ENCODE measurements at places on chromosomes 1 and 21.

DNA sequence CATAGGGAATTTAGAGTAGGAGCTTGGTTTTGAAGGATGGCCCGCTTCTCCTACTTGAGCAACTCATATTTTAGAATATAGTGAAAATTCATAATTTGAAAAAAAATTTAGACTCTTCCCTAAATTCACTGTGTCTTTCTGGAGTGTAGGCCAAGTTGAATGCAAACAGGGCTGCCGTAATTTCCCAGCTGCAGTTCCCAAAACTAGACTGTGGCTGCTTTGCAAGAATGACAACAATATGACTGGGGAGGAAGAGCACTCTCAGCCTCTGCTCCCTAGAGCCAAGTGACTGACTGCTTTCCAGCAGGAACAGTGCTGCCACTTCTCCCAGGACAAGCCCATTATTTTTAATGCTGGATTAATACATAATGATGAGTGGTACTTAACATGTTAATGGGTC is 209.0 kb downstream of the RHOU start:
- DNase-seq, result no peak

GRCh38 chr1:194684636-194685035 is 1498.2 kb upstream of the B3GALT2 start:
- no peak for DNase-seq

GRCh38 chr1:22104094-22104493 is 38.8 kb downstream of the WNT4 start:
- no peak for DNase-seq

DNA sequence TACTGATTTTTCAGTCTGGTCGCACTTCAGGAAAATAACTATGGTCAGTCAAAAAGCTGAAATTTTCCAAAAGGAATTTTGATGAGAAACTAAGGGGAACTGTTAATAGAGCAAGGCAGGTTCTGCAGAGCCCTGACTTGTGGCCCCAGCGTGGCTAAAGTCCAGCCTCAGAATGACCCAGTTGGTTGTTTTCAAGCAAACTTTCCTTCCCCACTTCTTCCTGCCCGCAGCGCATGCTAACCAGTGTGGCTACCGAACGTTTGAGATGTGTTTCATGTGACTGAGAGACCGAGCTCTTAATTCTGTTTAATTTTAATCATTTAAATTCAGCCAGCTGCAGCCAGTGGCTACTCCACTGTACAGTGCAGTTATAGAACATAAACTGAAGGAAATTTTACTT is 6.2 kb upstream of the IL10RB start:
- no peak for DNase-seq

DNA sequence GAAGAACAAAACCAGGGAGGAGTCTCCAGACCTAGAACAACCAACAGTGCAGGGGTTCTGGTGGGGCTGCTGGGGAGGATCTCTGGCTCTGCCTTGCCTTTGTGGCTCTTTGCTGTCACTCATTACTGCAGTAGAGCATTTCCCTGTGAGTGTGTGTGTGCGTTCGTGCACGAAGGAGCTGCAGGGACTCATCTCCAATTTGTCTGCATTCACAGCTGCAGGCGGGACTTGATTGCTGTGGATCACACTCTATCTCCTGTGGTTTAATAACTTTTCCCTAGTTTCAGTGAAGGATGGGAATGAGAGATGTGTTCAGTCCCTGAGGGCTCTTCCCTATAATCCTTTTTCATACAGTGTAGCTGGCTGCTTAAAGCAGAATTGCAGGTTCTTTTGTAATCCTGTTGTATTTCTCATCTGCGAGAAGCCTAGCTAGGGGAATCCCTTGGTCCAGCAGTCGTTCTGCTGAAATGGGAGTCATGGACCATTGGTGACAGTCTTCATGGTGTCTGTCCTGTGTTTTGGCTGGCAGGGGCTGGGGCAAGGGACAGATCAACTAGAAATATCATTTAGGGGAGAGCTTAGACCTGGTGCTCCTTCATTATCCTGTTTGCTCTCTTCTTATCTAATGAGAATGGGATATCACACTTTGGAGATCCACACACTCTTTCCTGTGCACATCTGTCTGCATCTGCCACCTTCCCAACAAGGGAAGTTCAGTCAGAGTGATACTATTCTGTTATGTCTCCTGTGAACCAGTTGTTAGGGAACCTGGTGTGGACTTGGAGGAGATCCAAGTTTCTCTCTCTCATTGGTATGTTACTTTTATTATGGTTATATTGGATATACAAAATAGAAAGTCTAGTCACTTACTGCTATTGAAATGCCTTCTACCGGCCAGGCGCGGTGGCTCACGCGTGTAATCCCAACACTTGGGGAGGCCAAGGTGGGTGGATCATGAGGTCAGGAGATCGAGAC is 3.0 kb downstream of the PCP4L1 start:
- no peak for DNase-seq

DNA sequence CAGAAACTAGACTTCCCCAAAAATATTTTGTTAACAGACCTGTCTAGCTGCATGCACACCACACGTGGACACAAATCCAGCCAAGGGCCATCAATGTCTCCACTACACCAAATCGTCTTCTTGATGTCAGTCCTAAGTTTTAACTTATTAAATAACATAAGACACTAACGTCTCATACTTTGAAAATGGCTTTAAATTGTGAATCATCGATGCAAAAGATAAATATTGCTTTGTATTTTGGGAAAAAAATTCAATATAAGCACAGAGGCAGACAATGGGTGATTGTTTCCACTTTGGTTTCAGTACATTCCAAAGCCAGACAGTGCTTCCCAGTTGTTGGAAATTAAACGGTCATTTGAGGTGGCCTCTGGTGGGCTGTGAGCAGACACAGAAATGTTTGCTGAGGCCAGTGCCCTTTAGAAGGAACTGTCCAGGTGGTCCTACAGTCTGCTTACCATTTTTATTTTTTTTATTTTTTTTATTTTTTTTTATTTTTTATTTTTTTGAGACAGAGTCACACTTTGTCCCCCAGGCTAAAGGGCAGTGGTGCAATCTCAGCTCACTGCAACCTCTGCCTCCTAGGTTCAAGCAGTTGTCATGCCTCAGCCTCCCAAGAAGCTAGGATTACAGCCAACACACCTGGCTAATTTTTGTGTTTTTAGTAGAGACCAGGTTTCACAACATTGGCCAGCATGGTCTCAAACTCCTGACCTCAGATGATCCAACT is 1.8 kb upstream of the KIAA2013 start:
- no peak for DNase-seq

DNA sequence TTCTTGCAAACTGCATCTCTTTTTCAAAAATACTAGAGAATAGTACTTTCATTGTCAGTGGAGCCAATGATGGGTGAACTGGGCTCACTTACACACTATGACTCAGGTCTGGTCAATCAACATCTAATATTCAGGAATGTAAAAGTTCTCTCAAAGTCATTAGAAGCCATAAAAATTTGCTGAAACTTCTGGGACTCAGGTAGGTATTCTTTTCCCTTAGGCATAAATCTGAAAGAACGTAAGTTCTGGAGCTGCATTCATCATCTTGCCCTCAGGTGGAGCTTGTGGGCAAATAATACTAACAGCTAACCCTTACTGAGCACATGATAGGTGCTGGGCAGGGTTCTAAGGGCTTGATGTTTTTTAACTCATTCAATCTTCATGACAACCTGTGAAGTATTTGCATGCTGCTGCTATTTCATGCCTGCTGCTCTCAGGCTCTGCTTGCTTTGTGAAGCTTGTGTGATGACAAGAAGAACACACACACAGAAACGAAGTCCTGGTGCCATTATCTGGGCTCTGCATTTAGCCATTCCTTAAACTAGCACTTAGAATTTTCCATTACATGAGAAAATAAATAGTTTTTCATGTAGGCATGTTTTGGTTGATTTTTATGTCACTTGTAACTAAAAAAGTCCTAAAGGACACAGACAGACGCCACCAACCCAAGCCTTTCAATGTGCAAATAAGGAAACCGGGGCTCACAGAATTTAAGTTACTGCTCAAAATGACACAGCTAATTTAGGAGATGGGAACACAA is 394.2 kb upstream of the LYPLAL1 start:
- DNase-seq, result no peak

DNA sequence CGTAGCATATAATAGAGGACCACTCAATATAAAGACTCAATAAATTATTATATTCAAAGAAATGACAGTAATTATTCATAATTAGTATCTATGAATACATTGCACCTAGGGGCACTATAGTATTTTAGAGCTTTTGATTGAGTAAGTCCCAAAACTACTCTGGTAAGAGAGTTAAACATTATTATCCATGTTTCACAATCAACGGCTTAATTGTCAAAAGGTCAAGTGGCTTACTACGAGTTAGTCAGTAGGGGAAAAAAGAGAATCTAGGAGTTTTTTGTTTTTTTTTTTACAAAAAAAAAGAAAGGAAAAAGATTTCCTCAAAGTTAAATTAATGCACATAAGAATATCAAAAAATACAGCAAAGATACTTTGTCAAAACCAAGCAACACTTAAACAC is 20.4 kb upstream of the LAMC1 start:
- no peak for DNase-seq

- peak; percentile 41 for DNase-seq
Measured at GRCh38 chr1:151060007-151060656, at the start of gene MLLT11. Gene MLLT11 (plus strand): TSS chr1:151060397. CDS start chr1:151067225, 6,828 bp downstream.

DNA sequence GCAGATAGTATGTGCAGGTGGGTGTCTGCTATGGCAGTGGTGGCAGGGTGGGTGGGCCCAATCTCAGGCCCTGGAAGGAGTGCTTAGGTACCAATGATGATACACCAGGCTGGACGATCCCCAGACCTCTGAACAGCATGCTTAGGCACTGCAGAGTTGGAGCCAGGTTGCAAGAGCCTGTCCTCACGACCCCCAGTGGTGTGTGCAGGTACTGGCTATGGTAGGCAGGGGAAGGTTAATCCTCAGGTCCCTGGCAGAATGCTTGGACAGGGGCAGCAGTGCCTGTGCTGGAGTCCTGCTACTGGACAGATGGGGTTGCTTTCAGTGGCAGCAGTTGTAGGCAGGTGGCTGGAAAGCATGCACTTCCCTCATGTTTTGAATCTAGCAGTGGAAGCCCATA is 100.5 kb upstream of the NEK7 start:
- no peak for DNase-seq

- no peak for DNase-seq
Measured at GRCh38 chr1:224377676-224378006, 21.0 kb downstream of the CNIH4 start.

- DNase-seq, result peak; percentile 33
Measured at GRCh38 chr1:204578867-204579664, 62.9 kb downstream of the MDM4 start.

DNA sequence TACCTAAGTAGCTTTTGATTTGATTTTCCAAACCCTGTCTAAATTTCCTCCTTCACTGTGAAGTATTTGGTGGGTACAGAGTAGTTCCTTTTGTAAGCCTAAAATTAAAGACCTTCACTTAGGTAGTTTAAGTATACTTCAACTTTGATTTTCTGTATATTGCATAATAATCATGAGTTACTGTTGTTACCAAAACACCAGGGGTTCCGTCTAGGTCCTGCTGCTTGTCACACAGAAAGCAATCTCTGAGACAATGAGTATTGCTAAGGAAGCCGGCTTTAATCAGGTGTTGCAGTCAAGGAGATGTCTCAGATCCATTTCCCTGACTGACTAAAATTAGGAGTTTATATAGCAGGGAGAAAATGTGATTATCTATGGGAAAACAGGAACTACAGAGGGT is 15.3 kb downstream of the RPS6KC1 start:
- DNase-seq, result no peak

GRCh38 chr1:115807723-115808122 is 33.2 kb downstream of the NHLH2 start:
- DNase-seq, result peak; percentile 66

DNA sequence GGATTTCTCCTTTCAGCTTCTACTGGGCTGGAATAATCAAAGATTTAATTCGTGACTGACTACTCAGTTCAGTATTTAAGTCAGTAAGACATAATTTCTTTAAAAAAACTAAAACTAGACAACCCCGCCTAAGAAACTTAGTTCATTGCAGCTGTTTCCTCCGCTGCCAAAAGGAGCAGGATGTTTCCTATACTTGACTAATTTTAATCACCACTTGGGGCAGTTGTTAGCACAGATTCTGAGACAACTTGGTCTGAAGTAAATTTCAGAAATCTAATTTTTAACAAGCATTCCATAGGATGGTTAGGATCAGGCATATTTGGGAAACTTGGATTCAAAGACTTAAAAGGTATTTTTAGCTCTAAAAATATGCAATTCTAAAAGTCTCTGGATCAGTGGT is 34.0 kb downstream of the EPRS1 start:
- DNase-seq, result no peak

GRCh38 chr1:48677306-48678287 is 99.1 kb downstream of the BEND5 start:
- peak; percentile 90 for DNase-seq

GRCh38 chr1:214364786-214365295 is 83.9 kb downstream of the SMYD2 start:
- DNase-seq, result no peak

DNA sequence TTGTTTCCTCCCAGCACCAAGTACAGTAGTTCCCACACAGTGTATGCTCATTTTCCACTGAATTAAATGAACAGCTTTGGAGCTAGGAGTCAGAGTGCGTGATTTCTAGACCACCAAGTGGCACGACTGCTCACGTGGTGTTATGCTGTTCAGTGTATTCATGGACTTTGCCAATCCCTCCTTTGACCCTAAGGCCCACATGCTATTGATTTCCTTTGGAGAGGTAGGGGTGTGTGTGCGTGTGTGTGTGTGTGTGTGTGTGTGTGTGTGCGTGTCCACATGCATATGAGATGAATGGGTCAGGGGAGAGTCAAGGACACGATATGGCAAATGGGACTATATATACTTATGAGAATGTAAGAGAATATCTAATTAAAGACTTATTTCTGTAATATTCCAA is 177.2 kb downstream of the LMX1A start:
- DNase-seq, result no peak

DNA sequence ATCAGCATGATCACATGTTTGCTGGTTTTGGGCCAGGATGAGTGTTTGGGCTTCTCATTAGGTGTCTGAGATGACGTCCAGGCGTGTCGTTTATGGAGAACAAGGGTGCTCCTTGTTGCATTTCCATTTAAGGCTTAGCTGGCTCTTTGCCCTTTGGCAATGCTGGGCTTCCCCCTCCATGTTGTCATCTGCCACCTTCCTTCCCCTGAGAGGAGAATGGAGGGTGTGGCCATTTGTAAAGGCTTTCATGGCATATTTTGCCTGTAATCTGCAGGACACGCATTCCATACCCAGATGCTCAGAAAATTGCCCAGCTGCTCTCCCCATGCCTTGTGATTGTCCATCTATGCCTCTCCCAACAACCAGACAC is 27.7 kb downstream of the PKP1 start:
- DNase-seq, result peak; percentile 20

DNA sequence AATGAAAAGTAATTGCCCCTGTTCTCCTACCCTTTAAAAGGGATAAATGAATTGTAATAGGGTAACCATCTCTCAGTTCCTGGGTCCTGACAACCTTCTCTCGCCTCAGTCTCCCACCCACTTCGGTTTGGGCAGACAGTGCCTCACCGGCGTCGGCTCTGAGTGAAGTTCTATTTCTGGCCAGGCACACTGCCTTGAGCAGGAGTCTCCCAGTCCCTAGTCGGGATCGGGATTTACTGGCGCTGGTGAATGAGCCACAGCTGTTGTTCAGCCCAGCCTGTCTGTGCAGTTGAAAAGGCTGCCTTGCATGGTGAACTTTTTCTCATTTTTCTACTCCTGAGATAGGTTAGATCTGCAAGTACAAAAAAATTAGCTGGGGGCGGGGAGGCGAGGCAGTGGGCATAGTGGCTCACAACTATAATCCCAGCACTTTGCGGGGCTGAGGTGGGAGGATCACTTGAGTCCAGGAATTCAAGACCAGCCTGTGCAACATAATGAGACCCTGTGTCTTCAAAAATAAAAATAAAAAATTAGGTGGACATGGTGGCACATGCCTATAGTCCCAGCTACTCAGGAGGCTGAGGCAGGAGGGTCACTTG is 7.4 kb downstream of the PLEKHM2 start:
- no peak for DNase-seq

GRCh38 chr1:18422076-18422777 is 58.5 kb upstream of the KLHDC7A start:
- no peak for DNase-seq

Measured in NCI-H510A (cell line).